ENCODE measurements at places on chromosomes 7 and 10. TPM values are rescaled to one million over a fixed set of nuclear protein-coding genes. Genes with fewer than 3 reads are reported as not detected.

GRCh38 chr10:124338276-124338925 is 80.3 kb downstream of the OAT start:
- no peak for DNase-seq

- DNase-seq: no peak
These were observed 8.2 kb downstream of the AGFG2 start for GRCh38 chr7:100546926-100547800.

Gene CALML3
- polyA plus RNA-seq: 0.85 TPM

DNA sequence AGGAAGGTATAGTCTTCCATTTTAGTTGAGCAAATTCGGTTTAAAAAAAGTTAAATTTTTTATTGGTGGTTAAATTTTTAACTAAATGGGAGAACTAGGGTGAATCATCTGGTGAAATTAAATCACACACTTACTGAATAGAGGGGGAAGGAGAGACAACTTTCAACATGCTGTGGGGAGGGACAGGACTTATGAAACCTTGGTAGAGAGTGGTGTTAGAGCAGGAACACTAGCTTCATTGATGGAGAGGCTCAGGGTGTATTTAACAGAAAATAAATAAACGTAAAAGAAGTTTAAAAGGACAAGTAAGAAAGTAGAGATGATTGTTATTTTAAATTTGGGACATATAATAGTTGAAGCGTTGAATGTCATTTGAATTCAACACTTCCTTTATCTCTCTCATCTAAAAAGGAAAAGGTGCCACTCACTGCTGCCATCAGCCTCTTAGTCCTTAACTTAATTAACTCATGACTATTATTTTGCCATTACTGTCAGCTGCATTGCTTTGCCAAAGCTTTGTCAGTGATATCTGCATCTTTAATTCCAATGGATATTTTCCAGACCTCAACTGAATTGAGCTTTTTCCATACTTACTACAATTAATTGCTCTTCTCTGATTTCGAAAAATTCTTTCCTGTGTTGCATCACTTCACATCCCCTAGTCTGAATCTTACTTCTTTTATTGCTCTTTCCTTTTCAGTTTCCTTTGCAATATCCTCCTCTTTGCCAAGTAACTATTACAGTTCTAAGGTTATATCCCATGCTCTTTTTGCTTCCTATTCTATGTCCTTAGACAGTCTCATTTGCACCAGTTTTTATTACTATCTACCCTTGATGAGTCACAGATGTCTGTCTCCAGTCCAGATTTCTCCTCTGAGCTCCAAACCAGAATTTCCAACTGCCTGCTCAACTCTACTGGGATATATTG is 71.7 kb downstream of the GNAT3 start:
- DNase-seq: peak; percentile 54

DNA sequence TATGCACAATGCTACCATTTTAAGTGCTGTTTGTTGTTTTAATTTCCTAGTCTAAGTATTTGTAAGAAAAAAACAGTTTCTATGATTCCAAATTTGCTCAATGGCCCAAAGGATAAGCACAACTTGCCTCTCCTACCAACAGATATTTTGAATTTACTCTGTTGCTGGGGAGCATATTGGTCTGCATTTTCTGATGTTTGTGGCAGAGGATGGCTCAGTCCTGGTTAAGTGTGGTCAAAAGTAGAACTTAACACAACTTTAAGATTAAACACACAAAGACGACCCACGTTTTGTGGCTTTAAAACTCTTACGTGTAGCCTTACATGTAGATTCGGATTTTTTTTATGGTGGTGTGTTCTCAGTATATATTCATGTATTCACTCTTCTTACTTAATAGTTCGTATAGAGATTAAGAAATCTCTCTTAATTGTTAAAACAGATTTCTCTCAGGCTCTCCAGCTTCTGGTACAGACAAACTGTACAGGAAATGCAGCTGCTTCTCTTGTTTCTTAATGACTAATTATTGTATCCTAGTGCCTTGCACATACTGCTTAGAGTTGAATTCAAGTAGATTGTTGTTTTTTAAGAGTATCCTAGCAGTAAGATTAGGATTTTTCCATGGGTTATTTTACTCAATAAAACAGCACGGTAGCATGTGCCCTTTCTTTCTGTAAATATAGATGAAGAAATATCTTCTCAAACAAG is 86.2 kb downstream of the GPR85 start:
- DNase-seq: no peak
